Amniotic stem cell (primary cell): ENCODE measurements at places on chromosomes 12 and 14.

DNA sequence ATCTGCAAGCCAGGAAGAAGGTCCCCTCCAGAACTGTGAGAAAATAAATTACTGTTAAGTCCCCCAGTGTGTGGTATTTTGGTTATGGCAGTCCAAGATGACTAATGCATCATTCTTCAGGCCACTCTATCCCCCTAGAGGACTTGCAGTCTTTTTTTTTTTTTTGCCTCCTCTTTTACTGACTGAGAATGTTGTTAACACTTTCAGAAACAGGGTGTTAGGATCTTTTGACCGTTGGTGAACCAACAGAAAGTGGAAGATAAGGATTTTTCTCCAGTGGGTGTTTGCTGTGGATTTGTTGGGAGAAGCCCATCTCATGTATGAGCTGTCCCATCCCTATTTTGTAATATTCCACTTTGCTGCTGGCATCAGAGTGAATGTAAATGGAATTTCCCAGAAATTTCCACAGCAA is 37.8 kb downstream of the MARK3 start:
- DNase-seq: no peak

- DNase-seq: no peak
Observed at GRCh38 chr14:88191605-88192004, 131.5 kb downstream of the KCNK10 start.

DNA sequence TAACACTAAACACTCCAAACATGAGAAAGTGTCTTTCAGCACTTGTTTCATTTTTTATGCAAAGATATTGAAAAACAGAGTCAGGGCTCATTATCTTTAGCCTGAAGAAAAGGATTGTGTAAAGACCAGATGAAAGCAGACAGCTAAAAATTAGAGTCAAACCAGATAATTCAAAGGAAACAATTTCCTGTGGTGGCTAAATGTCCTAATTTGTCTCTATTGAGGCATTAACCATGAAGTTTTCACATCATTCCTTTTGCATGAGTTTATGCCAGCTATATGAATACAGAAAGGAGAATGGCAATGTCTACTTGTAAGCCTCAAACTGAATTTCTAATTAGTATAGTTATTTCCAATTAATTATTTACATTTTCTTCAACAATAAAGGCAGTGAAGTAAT is 338.5 kb downstream of the FSCB start:
- no peak for DNase-seq

- DNase-seq: no peak
Observed at GRCh38 chr12:126182619-126183236, 1117.5 kb downstream of the AACS start.

DNA sequence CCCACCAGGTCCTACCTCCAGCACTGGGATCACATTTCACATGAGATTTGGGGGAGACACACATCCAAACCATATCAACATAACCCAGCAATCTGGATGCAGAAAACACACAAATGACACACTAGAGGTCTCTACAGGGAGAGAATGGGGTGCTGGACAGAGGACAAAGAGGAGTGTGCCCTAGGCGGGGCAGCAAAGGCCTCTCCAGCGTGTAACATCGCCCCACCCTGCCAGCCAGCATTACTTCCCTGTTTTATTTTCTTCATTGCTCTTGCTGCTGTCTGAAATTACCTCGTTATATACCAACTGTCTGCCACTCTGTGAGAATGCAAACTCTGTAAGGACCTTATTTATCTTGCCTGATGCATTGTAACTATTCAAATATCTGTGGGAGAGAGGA is 61.1 kb downstream of the RIMBP2 start:
- no peak for DNase-seq

DNA sequence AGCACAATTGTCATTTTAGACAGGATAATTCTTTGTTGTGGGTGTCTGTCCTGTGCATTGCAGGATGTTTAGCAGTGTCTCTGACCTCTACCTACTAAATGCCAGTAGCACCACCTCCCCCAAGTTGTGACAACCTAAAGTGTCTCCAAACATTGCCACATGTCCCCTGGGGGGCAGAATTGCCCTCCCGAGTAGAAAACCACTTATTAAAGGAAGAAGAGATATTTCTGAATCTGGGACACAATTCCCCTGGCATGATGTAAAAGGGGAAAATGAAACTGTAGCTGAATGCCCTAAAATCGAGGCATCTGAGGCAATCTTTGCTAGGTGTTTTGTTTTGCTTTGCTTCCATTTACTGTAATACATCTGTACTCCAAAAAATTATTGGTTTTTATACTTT is 116.8 kb upstream of the NAP1L1 start:
- DNase-seq: no peak

DNA sequence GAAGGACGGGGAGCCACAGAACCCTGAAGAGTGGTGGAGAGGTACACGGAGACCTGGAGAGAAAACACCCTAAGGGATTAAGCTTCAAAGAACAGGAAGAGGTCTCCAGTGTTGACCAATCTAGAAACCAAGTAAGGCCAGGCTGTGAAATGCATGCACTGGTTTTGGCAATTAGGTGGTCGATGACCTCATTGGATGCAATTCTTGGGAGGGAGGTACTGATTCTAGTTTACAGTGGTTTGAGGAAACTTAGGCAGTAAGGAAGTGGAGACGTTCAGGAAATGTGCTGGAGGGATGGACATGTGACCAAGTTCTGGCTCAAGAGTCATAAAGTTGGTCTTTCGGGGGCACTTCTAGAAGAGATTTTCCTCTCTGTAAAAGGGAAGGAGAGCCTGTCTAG is 91.3 kb upstream of the CEP83 start:
- no peak for DNase-seq

GRCh38 chr14:103122947-103123633 is at the start of gene TNFAIP2:
TNFAIP2 (plus strand) TSS chr14:103123461; CDS start chr14:103126458, 2,997 bp downstream.
- DNase-seq: no peak

DNA sequence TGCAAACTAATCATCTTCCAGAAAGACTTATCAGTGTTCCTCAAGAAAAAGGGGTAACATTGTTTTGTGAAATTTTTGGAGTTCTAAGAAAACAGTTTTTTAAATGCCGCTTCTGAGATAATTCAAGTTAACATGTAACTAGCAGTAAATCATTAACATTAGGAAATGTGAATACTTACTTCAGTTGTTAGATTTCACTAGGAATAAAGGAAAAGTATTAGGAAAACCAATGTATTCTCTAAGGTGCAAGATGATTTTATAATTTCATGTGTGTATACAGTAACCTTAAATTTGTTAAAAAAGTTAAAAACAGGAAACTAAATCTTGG is 36.8 kb downstream of the PAPOLA start:
- no peak for DNase-seq

DNA sequence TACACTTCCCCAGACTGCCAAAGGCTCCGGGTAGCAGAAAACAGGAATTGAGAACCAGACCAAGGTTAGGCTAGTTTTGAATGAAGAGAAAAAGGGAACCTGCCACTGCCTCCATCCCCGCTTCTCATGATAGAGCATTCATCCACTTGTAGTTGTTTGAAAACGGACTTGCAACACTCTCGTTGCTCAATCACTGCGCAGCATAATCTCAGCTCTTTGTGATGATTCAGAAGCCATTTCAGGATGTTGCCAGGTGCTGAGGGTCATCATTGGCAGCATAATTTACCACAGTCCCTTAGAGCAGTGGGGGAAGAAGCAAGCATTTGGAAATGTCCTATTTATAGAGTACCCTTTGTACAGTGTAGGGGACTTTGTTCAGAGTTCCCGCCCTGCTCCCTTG is 25.6 kb downstream of the KCNK13 start:
- DNase-seq: no peak

GRCh38 chr12:62900686-62901272 is 34.2 kb downstream of the PPM1H start:
- no peak for DNase-seq

DNA sequence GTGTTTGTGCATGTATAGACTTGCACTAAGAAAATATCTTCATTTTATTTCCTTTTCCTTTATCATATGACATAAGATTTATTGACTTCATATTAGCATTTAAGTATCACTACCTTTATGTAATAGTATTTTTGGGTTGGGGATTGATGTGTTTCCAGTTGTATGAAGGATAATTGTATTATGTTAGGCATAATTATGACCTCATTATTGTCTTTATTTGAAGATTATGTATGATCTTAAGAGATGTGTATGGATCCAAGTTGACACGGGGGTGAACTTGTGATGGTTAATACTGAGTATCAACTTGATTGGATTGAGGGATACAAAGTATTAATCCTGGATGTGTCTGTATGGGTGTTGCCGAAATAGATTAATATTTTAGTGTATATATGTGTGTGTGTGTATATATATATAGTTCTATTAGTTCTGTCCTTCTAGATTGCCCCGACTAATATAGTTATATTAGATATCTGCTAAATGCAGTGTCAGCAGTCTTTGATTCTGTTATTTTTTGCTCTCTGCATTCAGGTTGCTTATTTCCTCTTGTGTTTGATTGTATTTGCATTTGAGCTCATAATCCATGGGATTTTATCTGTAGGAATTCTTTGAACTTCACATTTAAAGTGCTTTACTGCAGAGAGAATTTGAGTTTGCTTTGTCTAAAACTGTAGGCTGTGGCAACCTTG is 211.0 kb downstream of the TMEM117 start:
- DNase-seq: no peak

DNA sequence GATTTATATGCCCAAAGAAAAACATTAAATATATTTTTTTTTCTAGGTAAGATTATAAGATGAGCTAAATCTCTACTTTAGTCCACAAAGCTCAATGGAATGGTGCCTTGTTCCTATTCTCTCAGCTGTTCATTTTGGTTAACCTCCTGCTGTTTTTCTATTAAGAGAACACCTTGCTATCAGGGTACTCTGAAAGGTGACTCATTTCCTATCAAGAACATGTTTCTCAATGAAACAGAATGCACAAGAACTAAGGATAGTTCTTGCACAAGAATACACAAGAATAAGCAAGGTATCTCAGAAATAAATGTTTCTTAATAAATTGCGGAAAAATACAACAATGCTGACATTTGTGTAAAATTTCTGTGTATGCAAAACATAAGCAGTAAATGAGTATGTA is 14.1 kb downstream of the ABCD2 start:
- no peak for DNase-seq

- DNase-seq: no peak
Observed at GRCh38 chr12:78388461-78388860, 476.1 kb upstream of the SYT1 start.

- DNase-seq: no peak
Observed at GRCh38 chr14:81298122-81298521, 77.4 kb upstream of the GTF2A1 start.

DNA sequence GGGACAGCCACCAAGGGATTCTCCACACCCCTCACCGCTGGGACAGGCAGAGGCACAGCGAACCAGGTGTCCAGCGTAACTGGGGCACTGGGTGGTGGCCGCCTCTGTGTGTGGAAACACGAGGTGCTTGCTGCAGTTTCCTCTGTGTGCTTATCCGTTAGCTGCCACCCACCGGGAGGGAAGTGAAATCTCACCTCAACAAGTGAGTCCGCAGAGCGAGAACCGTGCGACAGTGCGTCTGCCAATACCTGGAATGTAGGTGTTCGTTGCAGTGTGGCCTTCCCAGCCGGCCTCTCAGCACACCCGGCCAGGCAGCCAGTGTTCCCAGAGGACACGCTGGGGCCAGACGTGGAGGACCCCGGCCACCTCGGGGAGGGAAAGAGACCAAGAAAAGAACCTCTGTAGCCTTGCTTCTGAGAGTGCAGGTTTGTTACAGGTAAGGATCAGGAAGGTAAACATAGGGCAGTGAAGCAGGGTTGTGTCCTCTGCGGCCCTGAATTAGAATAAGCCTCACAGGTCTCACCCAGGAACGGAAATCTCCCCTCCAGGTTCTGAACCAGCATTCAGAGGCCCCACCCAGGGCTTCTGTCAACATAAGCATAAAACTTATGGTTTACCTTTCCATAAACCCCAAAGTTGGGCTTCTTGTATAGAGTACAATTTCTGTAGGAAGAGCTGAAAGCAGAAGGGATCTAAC is 1.5 kb downstream of the BCL2L14 start:
- DNase-seq: no peak

- no peak for DNase-seq
Observed at GRCh38 chr12:7793211-7793610, 4.0 kb downstream of the NANOG start.

DNA sequence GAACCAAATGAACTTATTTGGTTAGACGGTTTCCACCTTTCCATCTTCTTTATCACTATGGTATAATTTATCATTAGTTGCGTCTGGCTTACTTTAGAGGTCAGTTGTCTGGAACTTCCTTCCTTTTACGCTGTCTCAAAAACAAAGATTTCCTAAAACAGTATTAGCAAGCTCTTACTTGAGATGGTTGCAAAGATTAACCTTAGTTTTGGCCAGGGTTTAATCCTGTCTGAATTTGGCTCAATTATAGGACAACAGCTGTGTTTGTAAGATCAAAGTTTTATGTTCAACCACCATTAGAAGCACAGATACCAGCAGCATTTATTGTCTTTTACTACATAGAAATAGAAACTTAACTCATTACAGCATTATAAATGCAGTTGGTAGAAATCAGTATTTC is 7.9 kb upstream of the WASHC3 start:
- DNase-seq: no peak

DNA sequence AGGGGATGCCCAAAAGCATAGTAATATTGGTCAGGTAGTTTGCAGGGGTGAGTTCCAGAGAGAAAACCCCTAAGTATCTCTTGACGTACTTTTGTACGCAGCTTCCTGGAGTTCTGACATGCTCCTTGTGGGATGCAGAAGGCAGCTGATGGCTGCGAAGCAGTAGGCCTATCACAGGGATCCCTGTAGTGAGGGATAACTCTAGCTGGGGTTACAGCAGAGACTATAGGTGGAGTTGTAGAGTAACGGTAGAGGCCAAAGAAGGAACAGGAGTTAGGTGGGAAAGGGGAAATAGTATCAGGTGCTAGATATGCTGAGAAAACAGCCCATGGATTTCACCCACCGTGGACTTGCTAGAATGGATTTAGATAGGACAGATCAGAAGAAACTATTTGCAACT is 37.3 kb downstream of the MGST1 start:
- no peak for DNase-seq

DNA sequence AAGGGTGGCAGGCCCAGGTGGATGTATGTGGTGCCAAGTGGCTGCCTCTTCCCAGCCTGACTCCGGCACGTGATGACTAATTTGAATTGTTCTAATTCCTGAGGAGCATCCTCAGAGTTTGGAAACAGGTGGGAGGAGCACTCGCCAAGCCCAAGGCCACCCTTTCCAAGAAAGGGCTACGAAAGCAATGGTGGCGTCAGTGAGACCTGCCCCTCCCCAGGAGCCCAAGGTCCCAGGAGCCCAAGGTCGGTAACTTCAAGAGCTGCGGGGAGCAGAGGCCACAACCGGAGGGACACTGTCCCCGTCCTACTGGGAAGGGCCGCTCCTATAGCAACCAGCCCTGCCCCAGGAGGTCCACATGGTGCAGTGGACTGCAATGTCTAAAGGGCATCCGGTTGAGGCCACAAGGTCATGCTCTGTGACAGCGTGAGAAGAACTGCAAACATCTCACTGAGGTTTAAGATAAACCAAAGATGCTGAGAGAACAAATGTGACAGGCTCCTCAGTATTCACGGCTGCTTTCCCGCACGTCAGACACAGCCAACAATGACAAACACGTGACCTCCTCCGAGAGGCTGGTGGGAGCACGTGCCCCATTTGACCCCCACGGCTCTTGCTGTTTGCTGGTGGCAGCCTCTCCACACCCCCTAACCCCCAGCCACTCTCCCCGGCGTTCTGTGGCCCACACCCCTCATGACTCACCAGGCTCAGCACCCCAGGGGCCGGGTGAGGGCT is 79.6 kb downstream of the ITPK1 start:
- DNase-seq: no peak
